Activated CD4-positive, CD25-positive, alpha-beta regulatory T cell treated with anti-CD3 and anti-CD28 coated beads, Interleukin-2, amount 50 U/mL, for 72 hours (primary cell): ENCODE measurements at places on chromosomes 6 and 20.

DNA sequence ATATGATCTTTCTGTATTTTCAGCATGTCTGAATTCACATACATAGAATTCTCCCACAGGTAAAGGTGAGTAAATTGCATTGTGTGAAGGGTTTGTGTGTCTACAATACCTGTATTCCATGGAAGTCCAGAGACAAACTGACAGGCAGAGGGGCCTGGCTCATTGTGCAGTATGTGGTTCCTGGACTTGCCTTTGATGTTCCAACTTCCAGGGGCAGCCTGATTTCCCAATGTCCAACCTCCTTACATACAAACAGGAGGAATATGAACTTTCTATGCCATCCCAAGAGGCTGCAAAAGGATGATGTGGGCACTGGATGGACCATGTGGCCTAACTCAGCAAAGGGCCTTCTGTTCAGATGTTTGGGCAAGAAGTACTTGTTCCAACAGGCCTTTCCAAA is 58.5 kb downstream of the LYRM4 start:
- DNase-seq = no peak

- DNase-seq = no peak
These were observed 30.7 kb downstream of the CDH22 start for GRCh38 chr20:46277602-46278001.

DNA sequence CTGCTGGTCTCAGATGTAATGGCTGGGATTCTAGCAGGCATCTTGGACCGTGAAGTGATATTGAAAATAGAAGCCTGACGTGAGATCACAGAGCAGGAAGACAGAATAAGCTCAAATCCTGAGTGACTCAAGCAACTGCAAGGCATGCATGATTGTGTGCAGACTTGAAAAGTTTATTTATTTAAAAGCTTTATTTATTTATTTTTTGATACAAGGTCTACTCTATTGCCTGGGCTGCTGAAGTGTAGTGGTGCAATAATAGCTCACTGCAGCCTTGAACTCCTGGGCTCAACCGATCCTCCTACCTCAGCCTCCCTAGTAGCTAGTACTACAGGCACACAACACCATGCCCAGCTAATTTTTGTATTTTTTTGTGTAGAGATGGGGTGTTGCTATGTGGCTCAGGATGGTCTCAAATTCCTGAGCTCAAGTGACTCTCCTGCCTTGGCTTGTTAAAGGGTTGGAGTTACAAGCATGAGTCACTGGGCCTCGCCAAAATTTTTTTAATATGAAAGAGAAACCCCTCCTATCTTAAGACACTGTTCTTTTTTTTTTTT is 40.1 kb upstream of the RNF144B start:
- no peak for DNase-seq

GRCh38 chr6:99882128-99882702 is 111.8 kb downstream of the MCHR2 start:
- no peak for DNase-seq

GRCh38 chr20:9408422-9409300 is 105.7 kb upstream of the LAMP5 start:
- DNase-seq = no peak

DNA sequence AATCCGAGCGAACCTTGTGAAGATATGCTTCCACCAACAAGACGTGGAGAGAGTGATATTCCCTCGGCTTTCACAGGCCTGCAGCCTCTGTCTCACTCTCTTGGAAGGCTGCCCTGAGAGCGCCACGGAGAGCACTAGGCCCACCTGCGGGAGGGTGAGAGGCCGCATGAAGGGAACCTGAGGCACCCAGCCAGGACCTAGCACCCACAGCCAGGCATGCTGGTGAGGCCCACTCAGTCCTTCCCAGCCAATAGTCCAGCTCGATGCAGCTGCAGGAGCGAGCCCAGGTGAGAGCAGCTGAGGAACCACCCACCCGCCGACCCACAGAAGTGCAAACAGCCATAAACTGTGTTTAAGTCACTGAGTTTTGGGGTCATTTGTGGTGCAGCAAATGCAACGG is 227.2 kb downstream of the QKI start:
- DNase-seq = no peak

DNA sequence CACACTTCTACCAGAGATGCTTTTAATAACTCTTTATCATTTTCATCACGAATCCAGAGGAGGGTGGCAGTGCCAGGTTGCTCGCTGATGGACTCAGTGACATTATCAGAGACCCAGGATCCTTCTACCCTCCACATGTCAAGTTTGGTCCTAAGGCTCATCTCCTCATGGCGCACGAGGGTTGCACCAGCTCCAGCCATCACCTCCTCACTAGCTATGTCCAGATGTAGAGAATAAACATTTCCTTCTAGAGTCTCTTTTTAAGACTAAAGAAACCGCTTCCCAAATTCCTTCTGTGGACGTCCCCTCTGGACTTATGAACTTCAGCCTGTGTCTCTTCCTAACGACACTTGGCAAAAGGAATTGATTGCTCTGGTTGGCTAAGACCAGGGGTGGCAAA is 178.7 kb downstream of the BMP7 start:
- no peak for DNase-seq

DNA sequence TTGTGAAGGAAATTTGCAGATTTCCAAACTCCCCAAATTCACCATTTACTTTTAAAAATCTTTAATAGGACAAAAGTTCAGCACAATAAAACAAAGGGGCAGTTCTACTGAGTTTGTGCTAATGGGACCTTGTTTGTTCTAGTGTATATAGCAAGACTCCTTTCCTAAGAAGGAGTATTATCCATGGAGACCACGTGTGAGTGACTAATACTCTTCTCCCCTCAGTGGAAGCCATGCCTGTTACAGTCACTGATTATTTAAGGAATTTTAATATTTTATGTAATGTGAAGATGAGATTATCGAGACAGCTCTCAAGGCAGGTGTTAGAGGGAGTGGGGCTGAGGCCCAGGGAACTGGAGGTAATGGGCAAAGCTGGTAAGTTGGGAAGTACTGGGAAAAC is 16.4 kb upstream of the QKI start:
- DNase-seq = no peak

DNA sequence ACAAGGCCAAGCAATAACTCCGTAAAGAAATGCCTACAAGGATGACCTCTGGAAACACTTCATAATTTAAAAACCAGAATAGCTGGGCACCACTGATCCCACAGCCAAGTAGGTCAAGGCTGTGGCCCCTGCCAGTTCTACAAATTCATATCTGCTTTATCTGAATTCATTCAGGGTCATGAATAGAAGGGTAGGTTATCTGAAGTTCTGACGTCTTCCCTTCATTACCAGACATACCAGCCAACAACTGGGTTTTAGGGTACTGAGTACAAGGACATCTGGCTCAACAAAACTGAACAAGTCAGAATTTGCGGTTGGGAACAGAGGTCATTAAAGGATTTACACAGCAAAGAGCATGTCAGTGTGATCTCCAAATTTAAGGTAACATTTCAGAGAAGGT is 26.0 kb downstream of the MAP3K5 start:
- no peak for DNase-seq

GRCh38 chr6:108606250-108606690 is 45.6 kb downstream of the FOXO3 start:
- DNase-seq = no peak

- peak; percentile 51 for DNase-seq
These were observed 1.1 kb upstream of the TMEM74B start for GRCh38 chr20:1185790-1186334.

- DNase-seq = no peak
These were observed 93.8 kb upstream of the BCLAF1 start for GRCh38 chr6:136383268-136383937.

- DNase-seq = no peak
These were observed 108.4 kb downstream of the PLCB4 start for GRCh38 chr20:9177278-9177677.
